HAP-1 (cell line): ENCODE measurements at places on chromosomes 1 and 21.
A peak's percentile ranks its signal among the peaks of the same experiment; 100 is the strongest.

DNA sequence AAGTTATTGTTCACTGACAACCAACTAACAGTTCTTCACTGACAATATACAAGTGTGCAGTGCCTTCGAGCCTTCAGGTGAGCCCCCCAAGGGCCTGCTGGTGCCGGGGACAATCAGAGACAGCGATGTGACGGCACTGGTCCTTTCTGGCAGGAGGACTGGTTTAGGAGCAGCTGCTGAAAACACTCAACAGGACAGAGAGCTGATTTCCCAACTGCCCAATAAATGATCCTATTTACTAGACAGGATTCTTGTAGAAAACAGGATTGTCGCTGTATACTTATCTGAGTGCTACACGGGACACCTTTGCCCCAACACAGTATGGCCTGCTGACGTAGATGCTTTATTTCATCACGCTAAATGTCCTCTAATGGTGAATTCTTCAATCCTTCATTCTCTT lies 65.4 kb downstream of the TP53BP2 start:
- DNase-seq: no peak

DNA sequence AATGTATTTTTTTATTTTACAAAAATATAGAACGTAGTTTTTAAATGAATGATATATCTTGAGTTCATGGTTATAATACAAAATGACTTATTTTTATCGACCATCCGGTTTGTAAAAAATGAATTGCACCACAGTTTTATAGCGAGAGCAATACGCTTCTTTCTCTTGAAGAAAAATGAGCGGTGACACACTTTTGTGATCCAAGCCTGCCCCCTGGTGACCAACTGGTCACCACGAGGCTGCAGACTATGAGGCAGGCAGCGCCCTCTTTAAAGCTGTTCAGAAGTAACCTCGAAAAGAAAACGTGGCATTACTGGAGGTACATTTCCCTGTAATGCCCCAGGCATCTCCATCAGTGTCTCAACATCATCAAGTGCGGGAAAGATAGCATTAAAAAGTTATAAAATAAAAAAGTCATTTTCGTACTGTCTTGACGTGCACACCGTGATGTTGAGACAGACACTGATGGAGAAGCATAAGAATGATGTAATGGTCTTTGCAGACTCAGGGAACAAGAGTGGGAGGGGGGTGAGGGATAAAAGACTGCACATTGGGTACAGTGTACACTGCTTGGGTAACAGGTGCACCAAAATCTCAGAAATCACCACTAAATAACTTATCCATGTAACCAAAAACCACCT lies 734.2 kb upstream of the ADAMTS5 start:
- DNase-seq: peak; percentile 61

GRCh38 chr1:159600894-159601293 lies 13.3 kb downstream of the APCS start:
- DNase-seq: no peak

- peak; percentile 22 for DNase-seq
Measured at GRCh38 chr1:246632281-246633168, 66.3 kb downstream of the CNST start.

DNA sequence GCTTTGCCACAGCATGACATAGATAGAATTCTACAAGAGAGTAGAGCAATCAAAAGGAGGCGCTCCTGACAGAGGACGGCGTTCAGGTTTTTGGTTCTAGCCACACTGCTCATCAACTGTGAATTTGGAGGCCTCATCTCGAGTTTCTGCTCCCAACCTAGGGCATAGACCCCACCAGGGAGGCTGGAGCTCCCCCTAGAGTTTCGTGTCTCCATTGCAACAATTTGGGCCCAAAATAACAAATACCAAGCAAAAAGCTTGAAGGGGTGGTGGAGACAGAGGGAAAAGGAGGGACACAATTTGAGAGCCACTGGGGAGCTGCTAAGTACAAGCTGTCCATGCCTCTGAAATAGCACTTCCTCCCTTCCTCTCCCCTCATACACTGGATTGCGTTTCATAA lies 297.0 kb downstream of the GPATCH2 start:
- DNase-seq: peak; percentile 41

- no peak for DNase-seq
Measured at GRCh38 chr1:210437781-210438180, 109.1 kb downstream of the HHAT start.

- DNase-seq: no peak
Measured at GRCh38 chr1:101453844-101454243, 217.0 kb downstream of the S1PR1 start.

GRCh38 chr21:32990666-32991065 lies 35.1 kb upstream of the OLIG2 start:
- no peak for DNase-seq

DNA sequence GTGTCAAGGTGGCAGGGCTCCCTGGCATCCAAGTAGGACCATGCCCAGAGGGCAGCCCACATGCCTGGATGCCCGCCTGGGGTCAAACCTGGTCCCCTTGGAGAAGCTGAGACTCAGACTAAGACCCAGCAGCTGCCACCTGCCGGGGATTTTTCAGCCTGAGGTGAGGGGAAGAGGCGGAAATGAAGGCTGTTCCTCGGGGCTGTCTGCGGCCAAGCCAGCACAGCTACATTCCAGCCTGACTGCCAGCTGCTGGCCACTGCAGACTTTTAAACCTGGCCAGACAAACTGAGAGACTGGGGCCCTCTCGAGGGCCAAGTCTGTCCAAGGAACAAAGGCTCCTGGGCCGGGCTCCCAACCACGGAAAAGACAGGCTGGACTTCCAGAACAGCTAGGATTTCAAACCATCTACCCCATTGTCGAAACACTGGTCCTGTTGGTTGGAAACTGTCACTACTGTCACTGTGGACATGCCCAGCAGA lies 21.9 kb upstream of the PLEKHG5 start:
- no peak for DNase-seq

- DNase-seq: no peak
Measured at GRCh38 chr1:54241364-54241763, 41.4 kb downstream of the MRPL37 start.

- DNase-seq: no peak
Measured at GRCh38 chr1:10271869-10272268, 61.5 kb downstream of the KIF1B start.

DNA sequence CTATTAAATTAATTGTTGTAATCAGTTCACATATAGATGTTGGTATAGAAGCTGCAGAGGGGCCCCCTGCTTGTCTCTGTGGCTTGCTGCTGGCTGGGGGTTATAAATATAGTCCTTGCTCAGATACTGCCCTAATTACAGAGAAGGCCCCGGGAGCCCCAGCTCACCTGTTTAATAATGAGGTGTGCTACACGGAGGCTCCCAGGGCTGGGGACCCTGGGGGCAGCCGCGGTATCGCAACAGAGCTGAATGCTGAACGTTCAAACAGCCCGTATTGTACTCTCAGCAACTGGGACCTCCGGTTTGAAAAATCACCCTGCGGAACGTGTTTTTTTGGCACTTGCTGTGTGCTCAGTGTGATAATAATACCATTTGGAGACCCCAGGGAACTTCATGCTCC lies 309.3 kb downstream of the CAMTA1 start:
- no peak for DNase-seq

DNA sequence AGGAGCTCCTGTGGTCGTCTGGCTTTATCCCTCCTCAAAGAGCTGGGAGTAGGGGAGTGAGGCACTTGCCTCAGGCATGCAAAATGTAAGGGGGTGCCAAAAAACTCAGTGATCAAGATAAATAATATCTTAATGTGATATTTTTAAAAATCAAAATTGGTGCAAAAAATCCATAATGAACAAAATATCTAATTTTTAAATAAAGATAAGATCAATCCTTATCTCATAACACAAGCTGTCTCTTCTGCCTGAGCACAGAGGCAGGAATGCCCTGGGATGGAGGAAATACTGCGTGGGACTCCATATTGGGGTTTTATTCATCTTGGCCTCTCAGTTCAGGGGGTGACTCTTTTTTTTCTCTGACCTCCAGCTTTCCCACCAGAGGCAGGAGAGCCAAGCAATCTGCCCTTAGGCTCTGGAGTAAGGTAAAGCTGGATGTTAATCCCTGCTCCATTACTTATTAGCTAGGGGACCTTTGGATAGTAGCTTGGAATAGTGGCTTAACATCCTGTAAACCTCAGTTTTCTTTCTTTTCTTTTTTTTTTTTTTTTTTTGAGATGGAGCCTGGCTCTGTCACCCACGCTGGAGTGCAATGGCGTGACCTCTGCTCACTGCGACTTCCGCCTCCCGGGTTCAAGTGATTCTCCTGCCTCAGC lies 77.3 kb upstream of the NFASC start:
- DNase-seq: no peak

- DNase-seq: no peak
Measured at GRCh38 chr21:14706712-14707510, 160.8 kb upstream of the SAMSN1 start.

DNA sequence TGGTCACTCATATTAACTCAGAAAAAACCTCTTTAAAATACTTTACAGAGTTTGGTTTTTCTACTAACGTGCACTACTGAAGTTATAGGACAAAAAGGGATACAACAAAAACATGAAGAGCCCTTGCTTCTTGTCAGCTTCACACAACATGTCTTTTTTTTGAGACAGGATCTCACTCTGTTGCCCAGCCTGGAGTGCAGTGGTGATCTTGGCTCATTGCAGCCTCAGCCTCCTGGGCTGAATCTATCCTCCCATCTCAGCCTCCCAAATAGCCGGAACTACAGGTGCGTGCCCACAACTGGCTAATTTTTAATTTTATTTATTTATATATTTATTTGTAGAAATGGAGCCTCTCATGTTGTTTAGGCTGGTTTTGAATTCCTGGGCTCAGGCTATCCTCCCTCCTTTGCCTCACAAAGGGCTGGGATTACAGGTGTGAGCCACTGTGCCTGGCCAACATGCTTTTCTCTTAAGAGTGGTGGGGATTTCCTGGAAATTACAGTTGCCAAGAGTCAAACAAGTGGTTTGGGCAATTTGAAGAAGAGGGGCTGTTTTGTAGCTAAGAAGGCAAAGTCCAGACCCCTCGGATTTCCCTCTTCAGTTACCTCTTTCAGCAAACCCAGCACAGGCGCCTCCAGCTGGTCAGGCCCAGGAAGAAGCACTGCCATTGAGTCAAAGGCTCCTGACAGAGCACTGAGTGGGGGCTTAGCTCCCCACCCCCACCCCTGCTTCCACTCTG lies 6.4 kb upstream of the SMPDL3B start:
- no peak for DNase-seq

DNA sequence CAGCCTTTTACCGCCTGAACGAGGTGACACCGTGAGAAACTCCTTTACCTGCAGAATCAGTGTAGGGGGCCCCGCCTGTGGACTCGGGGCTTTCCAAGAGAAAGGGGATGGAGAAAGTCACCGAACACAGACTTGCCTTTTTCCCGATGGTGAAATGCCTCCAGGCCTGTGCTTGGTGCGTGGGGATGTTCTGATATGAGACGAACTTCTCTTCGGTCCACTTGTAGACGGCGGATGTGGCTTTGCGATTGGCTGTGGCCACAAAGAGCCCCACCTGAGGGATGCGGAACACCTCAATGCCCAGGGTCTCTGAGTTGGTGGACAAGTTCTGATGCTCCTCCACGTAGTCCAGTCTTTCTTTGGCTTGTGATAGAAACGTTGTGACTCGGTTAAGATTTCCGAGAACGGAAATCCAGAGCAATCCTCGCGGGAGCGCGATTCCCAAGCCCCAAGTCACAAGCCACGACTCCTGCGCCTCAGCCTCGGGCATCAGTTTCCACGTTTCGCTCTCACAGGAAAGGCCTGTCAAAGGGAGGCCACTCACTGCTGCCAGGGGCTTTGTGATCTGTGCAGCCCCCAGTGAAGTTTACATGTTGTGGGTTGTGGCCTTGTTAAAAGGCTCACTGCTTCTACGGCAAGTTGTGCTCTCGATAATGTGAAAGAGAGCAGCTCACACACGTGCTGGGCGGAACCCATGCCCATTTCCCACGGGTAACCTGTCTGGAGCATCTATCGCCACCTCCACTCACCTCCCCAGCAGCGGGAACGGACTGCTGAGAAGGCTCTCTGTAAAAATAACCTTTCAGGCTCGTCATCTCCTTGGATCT lies 12.6 kb downstream of the KRTAP10-1 start:
- DNase-seq: no peak

- DNase-seq: no peak
Measured at GRCh38 chr1:104855550-104855949, 1105.9 kb downstream of the AMY1C start.

GRCh38 chr1:232249339-232249738 lies 380.6 kb downstream of the SIPA1L2 start:
- DNase-seq: no peak

DNA sequence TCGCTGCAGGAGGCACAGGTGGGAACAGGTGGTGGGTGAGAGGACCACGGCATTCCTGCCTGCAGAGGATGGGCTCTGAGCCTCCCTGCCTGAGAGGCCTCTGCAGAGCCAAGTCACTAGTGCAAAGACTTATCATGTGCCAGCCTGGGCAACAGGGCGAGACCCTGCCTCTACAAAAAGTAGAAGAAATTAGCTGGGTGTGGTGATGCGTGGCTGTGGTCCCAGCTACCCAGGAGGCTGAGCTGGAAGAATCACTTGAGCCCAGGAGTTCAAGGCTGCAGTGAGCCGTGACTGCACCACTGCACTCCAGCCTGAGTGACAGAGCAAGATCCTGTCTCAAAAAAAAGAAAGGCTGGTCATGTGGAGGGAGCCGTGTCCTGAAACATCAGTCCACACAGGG lies 46.4 kb downstream of the PKNOX1 start:
- DNase-seq: no peak

- DNase-seq: no peak
Measured at GRCh38 chr21:15139898-15140297, 75.1 kb upstream of the NRIP1 start.

- DNase-seq: no peak
Measured at GRCh38 chr1:238499021-238499420, 608.3 kb upstream of the ZP4 start.

DNA sequence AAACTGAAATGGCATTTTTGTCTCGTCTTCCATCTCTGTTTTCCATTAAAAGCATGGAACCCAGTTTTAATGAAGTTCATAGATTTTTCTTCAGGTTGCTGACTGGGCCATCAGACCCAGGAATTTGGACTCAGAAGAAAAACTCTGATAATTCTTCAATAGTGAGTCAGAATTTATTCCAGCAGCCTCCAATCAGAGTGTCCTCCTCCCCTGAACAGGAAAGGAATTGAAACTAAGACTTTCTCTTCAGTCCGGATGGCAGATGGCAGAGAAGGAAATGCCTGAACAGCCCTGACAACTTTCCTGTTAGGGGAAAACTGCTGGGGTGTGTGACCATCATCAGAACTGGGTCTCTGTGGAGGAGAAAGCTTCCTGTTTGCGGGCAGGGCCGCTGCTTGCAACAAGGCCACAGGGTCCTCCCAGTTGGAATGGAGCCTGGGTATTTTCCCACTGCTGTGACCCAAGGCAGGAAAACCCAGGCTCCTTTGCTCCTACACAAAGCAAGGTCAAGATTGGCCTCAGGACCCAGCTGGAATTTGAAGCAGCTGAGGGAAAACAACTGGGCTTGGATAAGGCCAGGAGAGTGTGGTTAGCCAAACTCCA lies 20.7 kb downstream of the CD34 start:
- DNase-seq: no peak

- no peak for DNase-seq
Measured at GRCh38 chr1:184906761-184907160, 67.5 kb downstream of the NIBAN1 start.

GRCh38 chr21:33151941-33152731 lies 77.6 kb upstream of the IFNAR2 start:
- DNase-seq: no peak

GRCh38 chr1:109909561-109909960 lies 1.1 kb upstream of the CSF1 start:
- no peak for DNase-seq
